ENCODE measurements at places on chromosomes 16 and 17.

GRCh38 chr16:67082891-67083290 is 26.9 kb upstream of the PHAF1 start:
- DNase-seq = no peak

- DNase-seq = no peak
These were observed 57.3 kb downstream of the RAP1GAP2 start for GRCh38 chr17:2853283-2854142.

DNA sequence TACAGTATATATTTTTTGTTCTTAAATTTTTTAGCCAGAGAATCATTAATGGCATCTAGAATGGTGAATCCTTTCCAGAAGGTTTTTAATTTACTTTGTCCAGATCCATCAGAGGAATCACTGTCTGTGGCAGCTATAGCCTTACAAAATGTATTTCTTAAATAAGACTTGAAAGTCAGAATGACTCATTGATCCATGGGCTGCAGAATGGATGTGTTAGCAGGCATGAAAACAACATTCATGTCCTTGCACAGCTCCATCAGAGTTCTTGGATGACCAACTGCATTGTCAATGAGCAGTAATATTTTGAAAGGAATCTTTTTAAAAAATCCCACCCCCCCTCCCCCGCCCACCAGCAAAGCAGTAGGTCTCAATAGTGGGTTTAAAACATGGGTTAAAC is 51.4 kb downstream of the CACNG1 start:
- no peak for DNase-seq

DNA sequence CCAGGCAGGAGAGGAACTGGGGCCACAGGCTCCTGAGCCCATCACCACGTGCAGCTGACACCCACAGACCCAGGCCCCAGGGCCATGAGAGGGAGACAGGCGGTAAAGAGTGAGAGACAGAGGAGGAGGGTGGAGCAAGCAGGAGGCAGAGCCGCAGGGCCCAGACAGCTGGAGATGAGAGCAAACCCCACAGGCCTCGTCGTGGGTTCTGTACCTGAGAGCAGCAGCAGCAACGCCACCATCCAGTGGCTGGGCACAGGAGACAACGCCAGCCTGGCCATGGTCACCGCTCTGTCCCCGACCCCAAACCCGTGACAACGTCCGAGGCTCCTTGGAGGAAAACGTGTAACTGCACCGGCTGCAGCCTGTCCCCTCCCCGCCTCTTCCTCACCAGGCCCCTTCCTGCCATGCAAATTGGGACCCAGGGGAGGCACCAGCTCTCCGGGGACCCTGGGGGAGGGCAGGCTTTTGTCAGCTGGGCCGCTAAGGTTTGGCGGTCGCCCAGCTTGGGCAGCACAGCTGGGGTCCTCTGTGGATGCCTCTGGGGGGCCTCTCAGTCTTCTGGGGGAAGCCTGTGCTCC is at the start of gene CD79B:
Gene CD79B, minus strand, starts transcription at position 351 of the 581 bp plus-strand sequence. Its CDS starts 70 bp downstream, at position 281.
- no peak for DNase-seq

DNA sequence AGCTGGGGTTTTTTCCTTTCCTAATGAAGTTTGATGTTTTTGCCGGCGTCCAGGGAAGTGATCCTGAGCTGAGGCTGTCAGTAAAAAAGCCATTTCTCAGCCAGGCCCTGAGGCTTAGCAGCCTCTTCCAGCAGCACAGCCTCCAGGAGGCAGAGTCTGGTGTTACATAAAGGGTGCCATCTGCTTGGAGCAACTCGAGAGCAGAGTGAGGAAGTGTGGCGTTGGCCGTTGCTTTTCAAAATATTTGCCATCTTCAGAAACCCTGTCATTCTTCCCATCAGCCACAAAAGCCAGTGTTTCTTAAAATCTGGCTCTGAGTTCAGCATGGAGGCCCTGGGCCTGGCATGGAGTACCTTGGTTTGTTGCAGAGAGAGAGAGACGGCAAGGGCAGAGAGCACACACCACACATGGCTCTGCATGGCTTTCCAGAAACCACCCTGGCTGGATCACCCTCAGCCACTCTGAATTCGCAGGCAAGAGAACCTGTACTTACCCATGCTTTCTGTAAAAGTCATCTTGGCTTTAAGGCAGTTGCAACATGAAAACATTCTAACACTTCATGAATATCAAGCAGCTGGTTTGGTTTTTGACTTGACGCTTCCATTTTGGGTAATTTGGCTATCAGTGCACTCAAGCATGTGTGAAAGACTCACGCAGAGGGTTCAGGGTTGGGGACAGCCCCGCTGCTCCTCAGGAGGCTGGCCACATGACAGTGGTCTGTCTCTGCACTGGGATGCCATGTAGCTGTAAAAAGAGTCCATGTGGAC is 21.0 kb downstream of the PMM2 start:
- peak; percentile 81 for DNase-seq

GRCh38 chr16:51556694-51557340 is 405.7 kb upstream of the SALL1 start:
- no peak for DNase-seq

DNA sequence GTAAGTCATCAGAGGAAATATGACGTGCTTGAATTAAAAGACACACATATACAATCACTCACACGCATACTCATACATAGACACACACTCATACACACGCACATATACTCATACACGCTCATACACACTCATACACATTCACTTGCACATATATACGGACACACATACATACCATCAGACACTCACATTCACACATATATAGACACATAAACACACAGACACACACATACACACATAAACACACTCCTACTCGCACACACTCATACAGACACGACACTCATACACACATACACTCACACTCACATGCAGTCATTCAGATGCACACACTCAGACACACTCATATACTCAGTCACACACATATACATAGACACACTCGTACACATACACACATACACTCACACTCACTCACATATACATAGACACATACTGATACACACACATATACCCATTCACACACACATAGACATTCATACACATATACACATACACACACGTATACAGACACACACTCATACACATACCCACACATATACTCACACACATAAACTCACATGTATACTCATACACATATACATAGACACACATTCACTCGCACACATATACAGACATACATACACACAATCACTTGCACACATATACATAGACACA is 24.9 kb upstream of the NUDT16L1 start:
- DNase-seq = no peak

GRCh38 chr17:48892940-48893645 is 506 bp downstream of the ATP5MC1 start:
- no peak for DNase-seq

GRCh38 chr17:1727258-1727789 is 2.8 kb downstream of the WDR81 start:
- DNase-seq = no peak

GRCh38 chr17:56431736-56432135 is 161.8 kb upstream of the NOG start:
- DNase-seq = no peak

DNA sequence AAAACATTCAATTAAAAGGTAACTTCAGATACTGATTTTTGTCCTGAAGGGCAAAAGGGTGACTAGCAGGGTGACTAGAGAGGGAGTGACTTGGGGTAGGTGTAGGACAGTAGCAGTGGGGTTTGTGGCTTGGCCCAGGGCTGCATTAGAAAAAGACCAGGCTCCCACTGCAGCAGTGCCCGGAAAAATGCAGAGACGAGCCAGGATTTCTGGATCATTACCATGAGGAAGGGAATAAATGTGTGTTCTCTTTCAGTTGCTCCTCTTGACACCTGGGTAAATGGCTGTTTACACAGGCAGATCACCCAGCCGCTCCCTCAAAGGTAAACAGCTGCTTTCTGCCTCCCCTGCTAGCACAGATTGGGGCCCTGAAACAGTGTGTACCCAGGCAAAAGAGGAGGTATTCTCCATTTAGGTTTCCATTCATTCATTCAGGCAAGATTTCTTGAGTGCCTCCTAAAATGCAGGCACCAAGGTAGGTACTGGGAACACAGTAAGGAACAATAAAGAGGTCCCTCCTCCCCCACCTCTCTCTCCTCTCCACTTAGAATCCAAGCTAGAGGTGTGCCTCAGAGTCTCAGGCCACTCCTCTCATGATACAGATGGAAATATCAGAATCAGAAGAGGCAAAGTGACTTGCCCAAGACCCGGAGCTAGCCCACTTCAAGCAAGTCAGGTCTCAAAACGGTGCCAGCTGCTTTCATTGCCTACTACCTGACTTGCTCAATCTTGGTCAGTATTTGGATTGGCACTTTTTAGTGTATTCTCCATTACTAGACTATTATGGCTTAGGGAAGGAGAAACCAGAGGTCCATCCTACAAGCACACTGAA is 15.2 kb upstream of the TOX3 start:
- DNase-seq = no peak

- no peak for DNase-seq
These were observed 13.2 kb downstream of the HIC1 start for GRCh38 chr17:2068031-2068518.

GRCh38 chr17:48553190-48553547 is 8.3 kb upstream of the HOXB2 start:
- no peak for DNase-seq

DNA sequence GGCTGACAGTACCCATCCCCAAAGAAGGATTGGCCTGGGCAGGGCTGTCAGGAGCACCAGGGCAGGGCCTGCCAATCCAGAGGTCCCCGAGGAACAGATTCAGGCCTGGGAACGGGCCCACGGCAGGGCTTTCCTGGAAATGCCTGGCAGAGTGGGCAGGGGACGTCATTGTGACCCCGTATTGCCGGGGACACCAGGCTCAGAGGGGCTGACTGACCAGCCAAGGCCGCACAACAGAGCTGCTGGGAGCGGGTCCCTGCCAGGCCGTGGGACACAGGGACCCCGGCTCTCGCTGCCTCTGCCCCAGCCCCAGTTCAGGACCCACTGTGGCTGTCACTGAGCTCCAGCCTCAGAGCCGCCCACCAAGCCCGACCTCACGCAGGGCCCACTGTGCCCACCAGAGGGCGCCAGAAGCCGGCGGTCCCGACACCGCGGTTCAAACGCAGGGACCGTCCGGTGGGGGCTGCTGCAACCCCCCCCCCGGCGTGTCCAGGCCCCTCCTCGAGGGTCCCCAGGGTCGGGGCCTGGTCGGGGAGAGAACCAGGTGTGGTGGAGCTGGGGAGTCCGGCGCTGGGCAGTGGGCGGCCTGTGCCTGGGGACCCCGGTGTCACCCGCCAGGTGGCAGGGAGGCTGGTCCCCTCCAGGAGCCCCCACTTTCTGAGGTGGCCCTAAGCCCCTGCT is 15.2 kb upstream of the SSTR5 start:
- DNase-seq = no peak

DNA sequence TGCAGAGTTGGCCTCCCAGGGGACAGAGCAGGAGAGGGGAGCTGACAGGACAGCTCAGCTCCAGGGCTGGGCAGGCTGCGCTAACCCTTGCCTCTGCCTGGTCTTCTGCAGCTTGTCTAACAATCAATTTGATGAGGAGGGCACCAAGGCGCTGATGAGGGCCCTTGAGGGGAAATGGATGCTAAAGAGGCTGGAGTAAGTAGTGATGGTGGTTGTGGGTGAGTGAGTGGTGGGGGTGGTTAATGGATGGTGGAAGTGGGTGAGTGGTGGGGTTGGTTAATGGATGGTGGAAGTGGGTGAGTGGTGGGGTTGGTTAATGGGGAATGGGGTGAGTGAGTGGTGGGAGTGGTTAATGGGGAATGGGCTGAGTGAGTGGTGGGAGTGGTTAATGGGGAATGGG is 22.0 kb upstream of the CPNE2 start:
- DNase-seq = no peak

DNA sequence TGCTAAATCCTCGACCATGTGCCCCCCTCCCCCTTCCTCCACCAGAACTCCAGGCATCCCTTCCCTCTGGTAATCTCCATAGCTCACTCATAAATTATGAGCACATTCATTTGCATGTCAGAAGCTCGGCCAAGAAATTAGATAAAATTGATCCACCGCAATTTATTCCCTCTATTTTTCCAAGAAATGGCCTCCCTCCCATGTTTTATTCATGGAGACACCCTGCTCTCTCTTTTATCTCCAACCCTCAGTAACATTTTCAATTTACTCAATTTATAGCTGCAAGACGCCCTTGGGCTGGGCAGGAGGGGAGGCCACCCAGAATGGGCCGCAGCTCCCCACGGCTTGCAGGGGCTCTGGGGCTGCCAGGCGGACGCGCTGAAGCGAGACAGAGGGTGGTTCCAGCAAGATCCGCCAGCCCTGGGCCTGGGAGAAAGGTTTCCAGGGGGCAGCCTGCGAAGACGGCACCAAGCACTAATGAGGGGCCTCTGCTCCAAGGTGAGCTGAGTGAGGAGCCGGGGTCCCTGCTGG is 54.7 kb upstream of the ZNF423 start:
- no peak for DNase-seq

DNA sequence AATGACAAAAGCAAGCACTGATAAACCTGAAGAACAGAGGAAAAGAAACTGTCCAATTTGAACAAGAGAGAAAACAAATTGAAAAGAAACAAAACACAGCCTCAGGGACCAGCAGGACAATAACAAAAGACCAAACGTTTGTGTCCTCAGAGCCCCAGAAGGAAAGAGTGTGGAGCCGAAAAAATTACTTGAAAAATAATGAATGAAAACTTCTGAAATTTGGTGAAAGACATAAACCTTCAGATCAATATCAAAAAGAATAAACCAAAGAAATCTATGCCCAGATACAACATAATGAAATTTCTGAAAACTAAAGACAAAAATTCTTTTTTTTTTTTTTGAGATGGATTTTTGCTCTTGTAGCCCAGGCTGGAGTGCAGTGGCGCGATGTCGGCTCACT is 45.6 kb downstream of the CCDC57 start:
- no peak for DNase-seq

GRCh38 chr17:63826468-63827001 is 696 bp upstream of the PSMC5 start:
- no peak for DNase-seq

DNA sequence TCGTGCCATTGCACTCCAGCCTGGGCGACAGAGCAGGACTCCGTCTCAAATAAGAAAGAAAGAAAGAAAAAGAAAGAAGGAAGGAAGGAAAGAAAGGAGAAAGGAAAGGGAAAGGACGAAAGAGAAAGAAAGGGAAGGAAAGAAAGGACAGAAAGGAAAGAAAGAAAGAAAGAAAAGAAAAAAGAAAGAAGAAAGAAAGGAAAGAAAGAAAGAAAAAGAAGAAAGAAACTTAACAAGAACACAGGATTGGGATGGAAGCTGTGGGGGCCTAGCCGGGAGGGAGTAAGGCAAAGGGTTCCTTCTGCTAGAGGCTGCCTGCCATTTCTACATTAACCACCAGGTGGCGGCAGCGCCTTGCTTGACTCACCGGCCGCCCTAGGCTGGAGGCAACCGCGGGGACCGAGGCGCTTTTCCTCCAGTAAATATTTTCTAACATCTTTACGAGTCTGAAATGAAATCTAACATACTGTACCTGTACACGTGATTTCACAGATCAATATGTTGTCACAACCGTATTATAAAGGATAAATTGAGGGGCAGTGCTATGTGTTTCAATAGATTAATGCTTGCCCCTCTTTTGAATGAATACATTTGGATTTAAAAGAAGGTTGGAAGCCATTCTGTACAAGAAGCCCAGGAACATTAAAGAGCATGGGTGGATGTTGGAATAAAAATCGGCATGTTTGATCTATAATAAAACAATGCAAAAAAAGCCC is 6.1 kb downstream of the GJD3 start:
- DNase-seq = peak; percentile 80

- DNase-seq = no peak
These were observed 127.0 kb upstream of the RPL38 start for GRCh38 chr17:74076446-74076845.

GRCh38 chr16:55217392-55217791 is 106.6 kb upstream of the IRX6 start:
- DNase-seq = no peak

GRCh38 chr17:60846175-60846574 is 168.5 kb downstream of the BCAS3 start:
- peak; percentile 79 for DNase-seq

GRCh38 chr16:30368122-30368791 is 2.0 kb downstream of the TBC1D10B start:
- peak; percentile 72 for DNase-seq

GRCh38 chr16:12449795-12450194 is 353.9 kb downstream of the CPPED1 start:
- DNase-seq = no peak

Measured in MV-4-11 (cell line).